ENCODE measurements at places on chromosomes 12 and 14. TPM values are rescaled to one million over a fixed set of nuclear protein-coding genes. Genes with fewer than 3 reads are reported as not detected.

Gene ZNF10
- 30.4 TPM for total RNA-seq

Gene COX8C
- 1.2 TPM for total RNA-seq

GRCh38 chr14:64303471-64303917 lies 9.3 kb upstream of the ESR2 start:
- ATAC-seq = peak; percentile 57

DNA sequence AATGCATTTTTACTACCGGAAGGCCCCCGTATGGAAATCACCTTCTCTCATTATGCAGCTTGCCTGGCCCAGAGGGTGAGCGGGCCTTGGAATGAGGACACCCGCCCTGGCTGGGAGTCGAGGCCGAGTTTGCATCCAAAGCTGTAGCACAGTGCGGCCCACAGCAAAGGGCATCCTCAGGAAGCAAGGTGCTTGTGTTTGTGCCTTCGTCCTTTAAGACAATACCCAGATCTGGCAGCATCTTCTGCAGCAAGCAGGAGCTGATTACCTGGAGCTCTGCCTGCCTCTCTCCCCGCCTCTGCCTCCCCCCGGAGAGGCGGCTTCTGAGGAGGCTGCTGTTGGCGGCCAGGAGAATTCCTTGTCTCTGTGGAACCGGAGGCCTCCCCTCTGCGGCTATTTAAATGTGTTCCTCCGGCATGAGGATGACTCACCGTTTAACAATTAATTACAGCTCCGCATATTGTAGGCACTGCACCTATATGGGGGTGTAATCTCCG lies 145.3 kb downstream of the CACNA1C start:
- ATAC-seq = peak; percentile 99

DNA sequence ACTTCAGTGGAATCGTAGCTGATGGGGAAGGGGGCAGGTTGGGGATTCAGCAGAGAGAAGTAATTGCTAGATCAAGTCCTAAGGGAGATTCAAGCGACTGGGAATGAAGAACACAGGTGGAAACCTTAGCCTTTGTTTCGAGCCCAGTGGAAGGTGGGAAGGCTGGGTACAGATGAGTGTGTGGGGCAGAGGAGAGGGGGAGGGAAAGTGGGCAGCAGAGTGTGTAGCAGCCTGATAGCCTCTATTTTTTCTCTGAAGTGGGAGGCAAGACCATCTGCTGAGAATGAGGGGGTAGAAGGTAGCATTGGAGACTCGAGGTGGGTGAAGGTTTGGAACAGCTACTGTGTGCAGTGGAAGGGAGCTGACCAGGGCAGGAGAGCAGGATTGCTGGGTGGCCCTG lies 91.0 kb downstream of the ADCK1 start:
- ATAC-seq = no peak

DNA sequence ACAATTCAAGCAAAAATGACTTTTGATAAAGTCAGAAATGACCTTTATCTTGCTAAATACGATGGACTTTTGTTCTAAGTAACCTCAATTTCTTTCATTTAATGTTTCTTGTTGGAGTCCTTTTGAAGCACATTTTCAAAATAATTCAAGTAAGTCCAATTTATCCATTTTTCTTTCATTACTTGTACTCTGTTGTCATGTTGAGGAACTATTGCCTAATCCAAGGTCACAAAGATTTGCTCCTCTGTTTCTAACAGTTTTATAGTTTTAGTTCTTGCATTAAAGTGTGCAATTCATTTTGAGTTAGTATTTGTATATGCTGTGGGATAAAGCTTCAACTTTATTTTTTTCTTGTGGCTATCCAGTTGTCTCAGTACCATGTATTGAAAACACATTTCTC lies 66.7 kb downstream of the CCER1 start:
- ATAC-seq = no peak

- no peak for ATAC-seq
Observed at GRCh38 chr12:7915661-7916403, 20.2 kb downstream of the SLC2A3 start.

Measured in motor neuron (in vitro differentiated cells).